ENCODE measurements at places on chromosomes 7 and 10.
A peak's percentile ranks its signal among the peaks of the same experiment; 100 is the strongest.

DNA sequence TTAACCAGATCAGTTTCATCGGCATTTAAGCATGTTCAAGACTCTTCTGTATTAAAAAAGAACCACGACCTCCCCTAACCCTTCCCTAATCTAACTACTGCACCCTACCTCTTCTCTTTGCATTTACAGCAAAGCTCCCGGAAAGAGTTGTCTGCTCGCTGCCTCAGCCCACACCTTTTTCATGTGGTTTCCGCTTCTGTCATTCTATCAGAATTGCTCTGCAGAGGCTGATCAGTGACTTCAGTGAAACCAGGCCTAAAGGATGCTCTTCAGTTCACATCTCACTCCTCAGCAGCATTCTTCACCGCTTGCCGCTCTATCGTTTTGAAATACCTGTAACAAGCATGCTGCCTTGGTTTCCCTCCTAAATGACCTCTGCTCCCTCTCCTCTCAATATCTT lies 160.9 kb downstream of the SDK1 start:
- DNase-seq: no peak

- no peak for DNase-seq
Observed at GRCh38 chr10:36345175-36345533, 703.1 kb upstream of the FZD8 start.

DNA sequence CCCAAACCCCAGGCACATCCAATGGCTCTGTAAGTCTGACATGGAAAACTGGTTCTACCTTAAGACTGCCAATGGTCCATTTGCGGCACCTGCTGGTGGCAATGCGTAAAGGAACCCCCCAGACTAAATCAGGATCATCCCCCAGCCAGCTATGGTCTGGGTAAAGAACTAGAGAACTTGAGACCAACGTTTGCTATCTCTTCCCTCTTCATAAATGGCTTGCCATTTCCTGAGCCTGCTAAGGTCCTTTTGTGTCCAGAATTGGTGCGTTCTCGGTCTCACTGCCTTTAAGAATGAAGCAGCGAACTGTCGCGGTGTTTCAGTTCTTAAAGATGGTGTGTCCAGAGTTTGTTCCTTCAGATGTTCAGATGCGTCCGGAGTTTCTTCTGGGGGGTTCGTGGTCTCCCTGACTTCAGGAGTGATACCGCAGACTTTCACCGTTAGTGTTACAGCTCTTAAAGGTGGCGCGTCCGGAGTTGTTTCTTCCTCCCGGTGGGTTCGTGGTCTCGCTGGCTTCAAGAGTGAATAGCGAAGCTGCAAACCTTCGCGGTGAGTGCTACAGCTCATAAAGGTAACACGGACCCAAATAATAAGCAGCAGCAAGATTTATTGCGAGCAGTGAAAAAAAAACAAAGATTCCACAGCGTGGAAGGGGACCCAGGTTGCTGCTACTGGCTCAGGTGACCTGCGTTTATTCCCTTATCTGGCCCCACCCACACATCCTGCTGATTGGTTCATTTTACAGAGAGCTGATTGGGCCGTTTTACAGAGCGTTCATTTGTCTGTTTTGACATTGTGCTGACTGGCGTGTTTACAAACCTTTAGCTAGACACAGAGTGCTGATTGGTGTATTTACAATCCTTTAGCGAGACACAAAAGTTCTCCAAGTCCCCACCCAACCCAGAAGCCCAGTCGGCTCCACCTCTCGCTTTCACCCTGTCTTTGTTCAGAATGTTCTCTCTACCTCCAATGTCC lies 95.4 kb downstream of the ELMO1 start:
- DNase-seq: peak; percentile 58

- peak; percentile 62 for DNase-seq
Observed at GRCh38 chr7:129824291-129825208, 128.2 kb downstream of the UBE2H start.

DNA sequence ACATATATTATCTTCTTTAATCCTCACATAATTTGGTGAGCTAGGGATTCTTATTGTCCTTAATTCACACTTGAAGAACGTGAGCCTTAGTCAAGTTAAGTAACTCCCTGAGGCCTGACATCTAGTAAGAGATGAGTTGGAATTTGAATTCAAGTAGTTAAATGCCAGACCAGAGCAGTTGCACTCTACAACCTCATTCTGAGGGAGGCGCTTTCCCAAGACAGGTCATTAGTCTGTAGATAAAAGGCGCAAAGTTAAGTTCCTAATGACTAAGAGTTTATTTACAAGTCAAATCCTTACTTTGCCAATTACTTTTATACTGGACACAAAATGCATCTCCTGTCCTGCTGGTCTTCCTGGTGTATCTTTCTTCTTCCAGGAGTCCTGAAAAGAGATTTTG lies 3.6 kb upstream of the EXOC6 start:
- no peak for DNase-seq

DNA sequence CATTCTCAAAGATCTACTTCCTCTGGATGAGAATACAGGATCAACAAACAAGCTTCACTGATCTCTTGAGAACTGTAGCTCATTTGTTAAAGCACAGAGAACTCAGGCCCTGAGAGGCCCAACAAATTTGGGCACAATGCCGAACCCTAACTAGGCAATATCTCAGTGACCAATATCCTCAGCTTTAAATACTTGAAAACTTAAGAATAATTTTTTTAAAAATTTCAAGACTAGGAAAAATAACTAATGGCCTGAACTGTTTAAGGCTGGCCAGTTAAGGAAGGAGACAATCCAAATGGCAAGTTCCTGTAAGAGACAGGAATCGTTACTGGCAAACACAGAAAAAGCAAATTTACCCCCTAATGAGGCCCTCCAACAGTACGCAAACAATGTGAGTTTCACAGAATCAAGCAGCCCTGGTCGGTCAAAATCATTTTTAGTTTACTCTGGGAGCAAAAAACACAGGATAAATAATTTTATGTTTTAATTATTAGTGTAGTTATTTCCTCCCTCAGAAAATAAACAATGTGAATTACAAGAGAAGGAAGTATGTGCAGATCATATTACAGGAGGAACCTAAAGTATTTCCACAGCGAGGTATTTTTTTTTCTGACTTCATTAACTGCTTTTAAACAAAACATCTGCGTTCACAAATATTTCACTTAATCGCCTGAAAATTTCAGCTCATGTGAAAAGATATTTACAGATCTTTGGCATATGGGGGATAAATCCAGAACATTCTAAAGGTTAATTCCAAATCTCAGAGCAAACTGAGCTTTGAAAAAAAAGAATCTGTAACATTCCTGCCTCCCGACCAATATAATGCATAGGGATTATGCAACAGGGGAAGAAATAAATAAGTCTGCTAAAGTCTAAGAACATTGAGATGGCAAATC lies 39.5 kb downstream of the NT5C2 start:
- no peak for DNase-seq

- DNase-seq: no peak
Observed at GRCh38 chr7:91814189-91814588, 66.3 kb downstream of the MTERF1 start.

- no peak for DNase-seq
Observed at GRCh38 chr7:26760501-26760900, 103.9 kb downstream of the SKAP2 start.

DNA sequence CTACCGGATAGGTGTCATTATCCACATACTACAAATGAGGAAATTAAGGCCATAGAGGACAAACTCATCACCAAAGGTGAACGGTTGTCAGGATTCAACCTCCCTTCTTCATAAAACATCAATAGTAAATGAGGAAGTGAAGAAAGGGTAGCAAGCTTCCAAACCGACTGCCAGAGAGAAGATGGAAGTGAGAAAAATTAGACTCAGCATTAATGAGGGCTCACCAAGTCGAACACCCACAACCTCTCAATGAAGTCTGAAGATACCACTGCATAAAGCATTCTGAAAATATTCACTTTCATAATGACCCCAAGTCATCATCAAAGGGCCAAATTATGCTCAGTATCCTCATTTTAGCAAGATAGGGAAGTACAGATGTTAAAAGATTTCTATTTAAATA lies 29.6 kb downstream of the ABCB4 start:
- DNase-seq: peak; percentile 27

DNA sequence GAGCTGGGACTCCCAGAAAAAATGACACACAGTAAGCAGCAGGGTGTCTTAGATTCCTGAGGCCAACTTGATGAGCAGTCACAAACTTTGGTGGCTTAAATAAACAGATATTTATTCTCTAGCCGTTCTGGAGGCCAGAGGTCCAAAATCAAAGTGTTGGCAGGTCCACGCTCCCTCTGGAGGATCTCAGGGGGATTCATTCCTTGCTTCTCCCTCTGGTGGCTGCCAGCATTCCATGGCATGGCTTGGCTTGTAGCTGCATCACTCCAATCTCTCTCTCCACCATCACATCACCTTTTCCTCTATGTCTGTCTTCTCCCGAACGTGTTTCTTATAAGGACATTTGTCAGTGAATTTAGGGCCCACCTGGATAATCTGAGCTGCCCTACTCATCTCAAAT lies 98.4 kb downstream of the OSBPL3 start:
- no peak for DNase-seq

GRCh38 chr7:21898265-21898930 lies 47.3 kb downstream of the CDCA7L start:
- peak; percentile 31 for DNase-seq

- no peak for DNase-seq
Observed at GRCh38 chr7:143902332-143902899, 440 bp upstream of the TCAF1 start.

GRCh38 chr7:46714904-46715303 lies 793.8 kb upstream of the IGFBP3 start:
- DNase-seq: no peak

DNA sequence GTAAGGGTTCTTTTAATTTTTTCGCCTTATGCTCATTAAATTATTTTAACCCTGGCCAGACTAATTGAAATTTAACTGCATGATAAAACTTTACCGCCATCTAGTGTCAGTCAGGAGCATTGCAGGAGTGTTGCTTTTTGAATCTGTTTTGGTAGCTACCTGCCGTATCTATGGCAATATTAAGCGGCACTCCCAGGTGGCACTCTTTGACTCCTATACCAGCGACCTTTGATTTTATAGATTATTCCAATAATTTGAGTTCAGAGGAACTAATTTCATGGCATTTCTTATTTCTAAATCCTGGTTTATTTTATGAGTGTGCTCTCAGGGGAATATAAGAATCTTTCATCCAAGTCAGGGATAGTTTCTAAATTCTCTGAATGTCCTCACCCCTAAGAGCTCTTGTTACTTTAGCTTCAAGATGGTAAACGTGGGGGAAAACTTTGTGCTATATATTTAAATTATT lies 198.9 kb downstream of the REEP3 start:
- peak; percentile 23 for DNase-seq

- no peak for DNase-seq
Observed at GRCh38 chr10:10886861-10887531, 130.7 kb upstream of the CELF2 start.

GRCh38 chr7:42914421-42915045 lies 2.7 kb upstream of the C7orf25 start:
- DNase-seq: no peak

GRCh38 chr7:7761974-7762779 lies 43.8 kb upstream of the RPA3 start:
- peak; percentile 29 for DNase-seq

- DNase-seq: no peak
Observed at GRCh38 chr10:99631496-99631895, 11.3 kb upstream of the SLC25A28 start.

- no peak for DNase-seq
Observed at GRCh38 chr7:150399421-150400007, 20.4 kb downstream of the ZNF775 start.

DNA sequence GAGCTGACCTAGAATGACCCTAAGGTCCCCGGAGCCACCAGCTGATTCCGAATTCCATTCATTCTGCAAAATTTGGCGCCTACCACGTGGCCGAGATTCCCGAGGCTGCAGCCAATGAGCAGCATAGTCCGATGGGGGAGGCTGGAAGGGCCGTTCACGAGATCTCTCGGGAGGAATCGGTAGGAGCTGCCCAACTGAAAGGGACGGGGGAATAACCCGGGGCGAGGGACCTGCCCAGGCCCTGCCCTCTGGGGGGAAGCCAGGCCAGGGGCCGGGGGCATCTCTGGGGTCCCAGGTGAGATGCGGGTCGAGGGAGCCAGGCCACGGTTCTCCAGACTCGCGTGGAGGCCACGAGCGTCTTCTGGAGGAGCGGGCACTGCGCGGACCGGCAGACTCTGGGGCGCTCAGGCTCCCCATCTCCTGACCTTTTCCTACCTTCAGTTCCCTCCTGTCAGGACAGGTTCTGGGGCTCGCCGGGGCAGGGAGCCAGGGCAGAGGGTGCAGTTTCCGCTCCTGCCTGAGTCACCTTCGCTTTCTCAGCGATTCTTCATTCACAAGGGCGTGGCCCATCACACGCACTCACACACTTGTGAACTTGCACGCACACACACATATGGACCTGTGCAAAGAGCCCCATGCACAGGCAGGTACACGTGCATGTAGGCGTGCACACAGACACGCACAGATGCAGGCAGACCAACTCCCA lies 173.4 kb downstream of the RNF216 start:
- DNase-seq: no peak

DNA sequence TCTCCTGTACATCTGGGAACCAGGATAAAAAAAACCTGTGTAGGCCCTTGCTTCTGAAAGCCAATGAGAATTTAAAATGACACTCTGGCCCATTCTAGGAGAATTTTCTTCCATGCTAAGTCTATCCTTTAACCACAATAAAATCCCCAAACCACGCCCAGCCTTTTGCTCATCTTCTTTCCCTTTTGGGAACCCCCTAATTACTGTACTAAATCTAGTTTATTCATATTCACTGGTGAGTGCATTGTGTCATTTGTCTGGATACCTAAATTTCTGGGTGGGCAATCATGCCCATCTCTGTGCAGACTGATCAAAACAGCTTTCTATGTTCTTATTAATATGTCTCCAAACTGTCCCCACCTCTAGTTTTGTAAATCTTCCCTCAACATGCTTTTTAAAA lies 11.7 kb upstream of the CDK14 start:
- no peak for DNase-seq

DNA sequence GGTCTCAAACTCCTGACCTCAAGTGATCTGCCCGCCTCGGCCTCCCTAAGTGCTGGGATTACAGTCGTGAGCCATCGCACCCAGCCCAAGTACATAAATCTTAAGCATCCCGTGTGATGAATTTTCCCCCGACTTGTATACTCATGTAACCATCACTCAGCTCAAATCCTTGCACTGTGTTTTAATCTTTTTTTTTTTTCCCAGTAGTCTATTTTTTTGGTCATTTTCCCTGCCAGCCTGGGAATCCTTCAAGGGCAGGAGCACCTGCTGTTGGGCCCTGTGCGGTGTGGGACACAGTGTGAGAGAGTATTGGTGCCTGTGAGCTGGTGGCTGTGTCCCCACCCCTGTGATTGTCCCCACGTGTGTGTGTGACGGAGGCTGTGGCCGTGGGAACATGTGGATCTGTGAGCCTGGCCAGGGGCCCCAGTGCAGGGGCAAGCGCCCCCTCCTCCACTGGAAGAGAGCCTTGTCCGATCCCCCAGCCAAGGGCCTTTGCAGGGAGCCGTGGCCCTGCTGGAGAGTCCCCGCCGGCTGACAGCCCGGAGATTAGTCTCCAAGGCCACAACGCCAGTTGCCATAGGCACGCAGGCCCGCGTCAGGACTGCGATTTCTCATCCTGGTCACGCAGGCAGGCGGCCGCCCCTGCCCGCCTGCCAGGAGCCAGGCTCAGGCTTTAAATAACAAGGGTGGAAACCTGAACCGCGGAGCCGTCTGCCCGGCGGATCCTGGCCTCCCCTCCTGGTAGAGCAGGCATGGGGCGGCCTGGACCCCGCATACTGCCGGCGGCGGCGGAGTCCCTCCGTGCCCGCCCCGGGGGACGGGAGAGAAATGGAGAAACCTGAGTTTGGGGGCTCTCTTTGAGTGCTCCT lies 26.5 kb downstream of the GTF2IRD1 start:
- DNase-seq: no peak

- no peak for DNase-seq
Observed at GRCh38 chr7:2962865-2963264, 80.8 kb downstream of the CARD11 start.

Data from GM20000 (cell line).